DMS79 (cell line): ENCODE measurements at places on chromosomes 1 and 21.

DNA sequence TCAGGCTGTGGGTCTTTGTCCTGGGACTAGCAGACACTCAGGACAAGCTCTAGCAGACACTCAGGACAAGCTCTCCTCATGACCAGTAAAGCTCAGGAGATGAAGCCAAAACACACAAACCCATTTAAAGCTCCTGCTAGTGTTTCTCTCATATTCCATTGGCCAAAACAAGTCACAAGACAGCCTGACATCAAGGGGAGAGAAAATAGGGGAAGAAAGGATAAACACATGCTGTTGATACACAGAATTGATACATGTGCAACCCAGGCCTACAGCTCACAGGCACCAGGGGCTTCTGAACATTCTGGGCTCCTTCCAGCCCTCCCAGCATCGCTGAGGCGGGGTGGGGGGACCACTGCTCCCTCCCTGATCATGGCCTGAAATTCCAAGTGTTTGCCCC is 35.3 kb downstream of the ATF3 start:
- DNase-seq = no peak

- DNase-seq = peak; percentile 94
Observed at GRCh38 chr1:231192620-231193163, 30.8 kb downstream of the TRIM67 start.

GRCh38 chr1:3034728-3035562 is 13.7 kb downstream of the ACTRT2 start:
- DNase-seq = no peak

- DNase-seq = no peak
Observed at GRCh38 chr1:200282497-200283122, 127.2 kb downstream of the ZNF281 start.

DNA sequence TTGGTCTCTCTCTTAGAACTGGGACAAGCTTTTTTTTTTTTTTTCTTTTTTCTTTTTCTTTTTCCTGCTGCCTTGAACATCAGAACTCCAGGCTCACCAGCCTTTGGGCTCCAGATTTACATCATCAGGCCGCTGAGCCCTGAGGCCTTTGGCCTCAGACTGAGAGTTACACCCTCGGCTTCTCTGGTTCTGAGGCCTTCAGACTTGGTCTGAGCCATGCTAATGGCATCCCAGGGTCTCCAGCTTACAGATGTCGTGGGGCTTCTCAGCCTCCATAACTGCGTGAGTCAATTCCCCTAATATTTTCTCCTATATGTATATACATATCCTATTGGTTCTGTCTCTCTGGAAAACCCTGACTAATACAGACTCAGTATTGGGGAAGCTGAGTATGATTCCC is 36.5 kb upstream of the RC3H1 start:
- no peak for DNase-seq

GRCh38 chr1:26419494-26419893 is 8.9 kb downstream of the LIN28A start:
- no peak for DNase-seq

DNA sequence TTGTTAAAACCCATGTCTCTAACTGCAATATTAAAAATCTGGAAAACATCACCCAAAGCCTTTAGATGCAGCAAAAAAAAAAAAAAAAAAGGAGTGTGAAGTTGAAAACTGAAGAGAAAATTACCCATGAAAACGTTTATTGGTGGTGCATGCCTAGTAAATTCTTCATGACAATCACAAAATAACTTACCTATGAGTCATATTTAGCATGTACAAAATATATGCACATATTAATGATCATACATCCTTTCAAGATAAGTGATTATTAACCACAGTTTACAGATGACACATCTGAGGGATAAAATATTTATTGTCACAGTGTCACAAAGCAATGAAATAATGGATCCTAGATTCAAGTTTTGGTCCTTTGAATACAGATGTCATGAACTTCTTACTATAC is 505.2 kb upstream of the NR5A2 start:
- DNase-seq = no peak

- DNase-seq = no peak
Observed at GRCh38 chr1:203424285-203424684, 51.3 kb upstream of the PRELP start.

GRCh38 chr1:169867012-169867675 is 26.6 kb downstream of the SCYL3 start:
- DNase-seq = no peak

DNA sequence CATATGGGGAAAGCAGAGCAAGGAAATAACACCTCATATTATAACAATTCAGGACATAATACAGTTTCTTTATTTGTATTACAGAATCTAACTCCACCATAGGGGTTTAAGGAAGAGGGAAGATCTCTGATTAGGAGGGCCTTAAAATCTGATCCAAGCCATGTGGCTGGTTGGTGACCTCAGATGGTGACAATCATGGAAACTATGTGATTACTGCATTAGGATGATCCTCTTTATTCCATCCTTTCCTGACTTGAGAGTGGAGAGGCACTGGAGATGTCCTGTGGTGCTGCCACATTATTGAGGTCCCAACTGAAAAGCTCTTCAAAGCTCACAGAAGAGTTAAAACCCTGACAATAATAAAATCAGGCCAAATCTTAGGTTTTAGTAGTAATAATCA is 168.1 kb upstream of the BEND5 start:
- no peak for DNase-seq

- DNase-seq = no peak
Observed at GRCh38 chr1:15181564-15181963, 28.0 kb downstream of the TMEM51 start.

DNA sequence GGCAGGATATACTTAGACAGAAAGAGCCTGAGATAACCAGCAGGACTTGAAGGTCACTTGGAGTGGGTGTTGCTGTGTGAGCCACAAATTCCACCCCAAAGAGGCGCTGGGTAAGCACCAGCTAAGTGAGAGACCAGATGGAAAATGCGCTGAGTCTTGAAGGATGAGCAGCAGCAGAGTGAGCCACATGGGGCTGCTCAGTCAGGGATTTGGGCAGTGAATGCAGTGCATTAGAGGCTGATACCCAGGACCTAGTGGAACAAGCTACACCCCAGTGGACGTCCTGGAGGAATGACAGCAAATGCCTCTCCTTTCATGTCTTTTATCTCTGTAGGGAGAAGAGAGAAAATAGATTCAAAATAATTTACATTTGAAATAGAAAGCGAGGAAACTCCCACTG is 11.3 kb downstream of the GRIK1 start:
- DNase-seq = no peak

GRCh38 chr1:205597691-205598314 is 34.0 kb downstream of the ELK4 start:
- no peak for DNase-seq

DNA sequence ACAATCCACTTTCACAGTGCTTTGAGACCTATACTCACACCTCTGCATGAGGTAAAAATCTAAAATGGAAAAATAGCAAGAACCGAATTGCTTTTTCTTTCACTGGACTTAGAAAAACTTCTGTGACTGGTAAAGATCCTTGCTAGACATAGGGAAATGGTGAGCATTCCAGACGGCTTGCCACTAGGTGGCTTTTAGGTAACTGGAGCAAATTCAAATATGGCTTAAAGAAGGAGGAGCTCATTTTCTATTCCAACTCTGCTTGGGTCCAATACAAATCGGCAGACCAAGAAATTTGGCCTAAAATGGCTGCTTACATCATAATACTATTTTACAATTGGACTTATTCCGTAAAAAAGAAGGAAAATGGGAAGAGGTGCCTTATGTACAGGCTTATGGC is 977.9 kb downstream of the ADGRL2 start:
- DNase-seq = no peak

GRCh38 chr1:207077470-207078377 is 10.9 kb upstream of the C4BPB start:
- peak; percentile 30 for DNase-seq

DNA sequence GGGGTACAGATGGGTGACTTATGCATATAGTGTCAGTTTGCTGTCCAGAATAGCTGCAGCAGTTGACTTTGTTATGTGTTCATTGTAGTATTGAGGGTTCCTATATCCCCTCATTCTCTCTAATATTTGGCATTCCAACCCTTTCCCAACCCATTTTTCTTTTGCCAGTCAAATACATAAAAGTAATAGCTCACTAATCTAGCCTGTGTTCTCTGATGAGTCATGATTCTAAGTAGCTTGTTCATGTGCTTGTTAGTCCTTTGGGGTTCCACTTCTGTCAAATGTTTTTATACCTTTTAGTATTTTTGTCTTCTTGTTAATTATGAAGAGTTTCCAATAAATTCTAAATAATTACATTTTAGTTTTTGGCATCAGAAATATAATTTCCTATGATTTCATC is 99.2 kb upstream of the MROH9 start:
- no peak for DNase-seq

- DNase-seq = peak; percentile 15
Observed at GRCh38 chr1:236000781-236001180, 64.1 kb downstream of the NID1 start.

GRCh38 chr1:100494393-100495084 is 43.4 kb upstream of the GPR88 start:
- no peak for DNase-seq

- no peak for DNase-seq
Observed at GRCh38 chr1:235054936-235055335, 73.7 kb downstream of the TOMM20 start.

DNA sequence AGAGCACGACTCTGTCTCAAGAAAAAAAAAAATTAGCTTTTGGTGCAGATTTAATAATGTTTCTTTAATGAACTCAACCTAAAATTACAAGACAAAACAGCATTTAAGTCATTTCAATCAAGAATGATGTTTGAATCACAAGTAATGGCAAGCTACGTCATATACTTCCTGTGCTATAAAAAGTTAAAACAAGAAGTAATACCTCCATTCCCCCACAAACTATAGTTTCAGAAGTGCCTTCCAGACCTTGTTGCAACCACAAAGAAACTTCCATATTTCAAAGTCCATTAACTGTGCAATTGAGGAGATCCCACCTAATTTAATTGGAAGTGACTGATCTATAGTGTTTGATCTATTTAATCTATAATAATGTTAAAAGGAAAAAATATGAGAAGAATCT is 15.1 kb downstream of the NRDC start:
- DNase-seq = no peak

DNA sequence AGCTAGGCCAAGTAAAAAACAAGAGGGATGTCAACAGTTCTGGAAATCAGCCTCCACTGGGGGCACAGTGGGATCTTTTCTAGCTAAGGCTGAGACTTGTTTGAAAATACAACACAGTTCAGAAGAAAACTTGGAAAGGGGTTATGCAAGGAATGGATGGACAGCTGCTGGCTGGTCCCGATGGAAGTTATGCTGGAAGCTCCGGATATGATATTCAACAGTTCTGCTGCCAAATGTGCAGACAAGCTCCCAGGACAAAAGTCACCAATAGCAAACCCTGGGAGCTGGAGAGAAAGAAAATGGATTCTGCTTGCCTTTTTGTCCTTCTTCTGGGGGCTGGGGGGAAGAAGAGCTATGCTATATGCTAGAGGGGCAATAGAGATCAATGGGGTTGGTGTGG is 14.3 kb downstream of the LMX1A start:
- no peak for DNase-seq

DNA sequence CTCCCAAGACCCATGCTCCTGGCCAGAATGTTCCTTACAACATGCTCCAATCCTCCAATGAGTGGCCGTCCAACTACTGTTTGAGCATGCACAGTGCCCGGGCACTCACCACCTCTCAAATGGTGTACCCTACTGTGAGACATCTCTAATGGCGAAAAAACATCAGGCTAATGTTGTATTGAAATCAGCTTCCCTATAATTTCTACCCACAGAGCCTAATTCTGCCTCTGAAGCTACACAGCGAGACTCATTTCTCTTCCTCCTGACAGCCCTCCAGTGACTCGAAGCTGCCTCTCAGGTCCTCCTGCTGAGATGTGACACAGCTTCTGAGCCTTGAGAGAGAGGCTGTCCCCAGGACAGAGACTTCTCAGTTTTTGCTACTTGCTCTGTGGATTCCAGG is 130.7 kb downstream of the FAM78B start:
- no peak for DNase-seq

DNA sequence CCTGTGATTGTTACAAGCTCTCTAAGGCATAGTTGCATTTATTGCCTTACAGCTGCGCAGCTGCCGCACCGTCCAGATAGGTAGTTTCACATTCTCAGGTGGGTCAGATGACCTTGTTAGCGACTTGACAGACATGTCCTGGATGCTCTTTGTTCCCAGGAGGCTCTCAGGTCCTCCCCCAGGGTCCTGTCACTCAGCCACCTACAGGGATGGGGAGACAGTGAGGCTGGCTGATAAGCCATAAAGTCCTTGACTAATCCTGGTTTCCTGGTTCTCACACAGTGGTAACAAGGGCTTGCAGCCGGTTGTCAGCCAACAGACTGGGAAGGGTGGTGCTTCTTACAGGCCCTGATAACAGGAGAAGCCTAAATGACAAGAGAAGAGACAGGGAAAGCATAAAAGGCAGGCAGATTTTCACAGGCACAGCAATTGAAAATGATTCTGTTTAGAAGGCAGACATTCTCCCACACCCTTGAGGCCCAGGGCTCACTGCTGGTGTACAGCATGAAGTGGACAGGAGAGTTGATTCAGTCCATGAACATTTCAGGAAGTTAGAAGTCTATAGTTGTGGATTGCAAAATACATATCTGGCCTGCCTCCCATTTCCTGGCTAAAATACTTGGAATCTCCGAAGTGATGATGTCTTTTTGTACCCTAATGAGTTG is 2.9 kb downstream of the ARF1 start:
- DNase-seq = no peak

- no peak for DNase-seq
Observed at GRCh38 chr1:225823811-225824261, 13.9 kb downstream of the EPHX1 start.

- peak; percentile 24 for DNase-seq
Observed at GRCh38 chr1:179831225-179831624, 46.4 kb downstream of the TOR1AIP2 start.

DNA sequence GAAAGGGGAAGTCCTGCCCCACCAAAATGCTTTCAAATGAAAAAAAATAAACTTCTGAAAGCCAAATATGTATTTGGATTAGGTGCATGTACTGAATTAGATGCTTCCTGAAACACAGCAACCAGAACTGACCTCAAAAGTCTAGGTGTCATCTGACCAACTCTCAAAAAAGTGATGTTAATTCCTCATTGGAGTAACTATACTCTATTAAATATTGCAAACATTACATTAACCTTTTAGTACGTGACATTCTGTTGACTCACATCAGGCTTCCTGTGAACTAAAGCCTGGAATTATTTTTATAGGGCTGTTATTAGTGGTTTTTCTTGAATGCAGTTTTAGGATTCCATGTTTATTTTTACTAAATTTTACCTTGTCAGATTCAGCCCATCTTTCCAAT is 73.5 kb downstream of the ASTN1 start:
- DNase-seq = no peak

GRCh38 chr1:43530483-43531106 is at the start of gene PTPRF:
TSS of gene PTPRF (plus strand) at chr1:43530883. CDS start at chr1:43545076, 14,193 bp downstream.
- DNase-seq = no peak

GRCh38 chr21:32391755-32392154 is 1.1 kb downstream of the URB1 start:
- DNase-seq = no peak

GRCh38 chr1:17101261-17101660 is 18.0 kb downstream of the PADI2 start:
- DNase-seq = no peak

DNA sequence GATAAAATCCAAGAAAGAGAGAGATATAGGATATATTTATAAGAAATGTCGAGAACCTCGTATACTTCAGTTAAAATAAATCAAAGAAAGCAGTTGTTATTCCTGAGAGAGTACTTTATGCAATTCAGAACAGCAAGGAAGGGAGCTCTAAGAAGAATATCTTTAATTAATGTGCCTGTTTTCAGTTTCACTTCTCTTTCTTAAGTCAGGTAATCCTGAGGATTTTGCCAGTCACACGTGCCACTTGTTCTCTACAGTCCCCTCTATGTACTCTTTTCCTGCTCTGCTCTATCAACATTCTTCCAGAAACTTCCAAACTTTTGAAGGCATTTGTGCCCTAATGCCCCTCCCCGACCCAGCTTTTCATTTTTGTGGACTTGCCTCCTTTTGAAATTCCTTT is 211.9 kb downstream of the AKT3 start:
- no peak for DNase-seq
